NCI-H1417 treated with DMSO at 0.1 percent for 48 hours (cell line): ENCODE measurements at places on chromosomes 11 and 22.

DNA sequence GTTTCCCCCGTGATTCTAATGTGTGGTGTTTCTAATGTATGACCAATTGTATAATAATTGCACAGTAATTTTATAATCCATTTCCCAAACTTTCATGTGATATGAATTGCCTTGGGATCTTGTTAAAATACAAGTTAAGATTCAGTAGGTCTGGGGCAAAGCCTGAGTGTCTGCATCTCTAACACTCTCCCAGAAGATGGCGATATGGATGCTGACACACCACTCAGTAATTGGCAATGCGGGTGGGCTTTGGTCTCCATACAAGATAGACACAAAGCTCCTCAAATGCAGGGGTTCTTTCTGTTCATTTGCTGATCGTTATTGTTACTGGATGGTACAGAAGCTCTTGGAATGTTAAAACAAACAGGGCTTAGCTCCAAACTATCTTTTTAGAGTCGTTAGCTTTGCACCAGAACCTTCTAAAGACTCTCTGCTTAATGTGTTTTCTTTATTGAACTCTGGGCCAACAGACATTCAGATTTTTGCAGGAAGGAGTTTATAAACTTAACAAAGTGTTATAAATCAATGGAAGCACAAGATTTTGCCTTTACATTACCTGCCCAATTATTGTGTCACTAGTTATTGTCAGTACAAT, 45.4 kb upstream of the ANO3 start:
- DNase-seq, result no peak

DNA sequence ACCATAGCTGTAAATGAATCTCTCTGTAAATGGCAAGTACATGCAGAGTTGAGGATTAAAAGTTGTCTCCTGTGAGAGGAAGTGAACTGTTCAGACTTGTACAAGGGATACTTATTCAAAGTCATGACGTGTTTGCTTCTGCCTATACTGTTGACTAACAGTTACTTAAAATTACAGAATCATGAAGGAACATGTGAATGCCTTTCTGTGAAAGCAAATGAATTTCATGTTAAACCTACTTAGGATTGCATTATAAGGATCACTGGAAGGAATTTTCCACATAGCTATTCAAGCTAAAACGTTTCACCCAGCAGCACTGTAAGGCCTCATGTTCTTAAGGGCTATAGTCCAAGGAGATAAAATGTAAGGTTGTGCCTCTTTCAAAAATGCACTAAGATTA, 93.4 kb upstream of the BIRC3 start:
- no peak for DNase-seq

DNA sequence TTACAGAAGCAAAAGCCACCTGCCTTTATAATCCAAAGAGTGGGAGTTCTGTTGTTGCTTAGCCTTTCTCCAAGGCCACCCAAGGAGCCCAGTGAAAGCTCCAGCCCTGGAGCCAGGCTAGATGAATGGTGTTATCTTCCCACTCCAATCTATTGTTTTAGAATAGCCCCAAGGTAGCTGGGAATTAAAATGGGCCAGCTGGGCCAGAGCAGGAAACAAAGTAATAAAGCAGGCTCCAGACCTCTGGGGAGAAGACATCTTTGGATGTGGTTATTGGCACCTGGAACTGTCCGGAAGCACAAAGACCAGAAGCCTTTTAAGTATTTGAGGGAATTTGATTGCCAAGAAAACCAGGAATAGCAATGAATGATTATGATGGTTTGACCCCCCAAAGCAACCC, 8.8 kb downstream of the C11orf96 start:
- DNase-seq, result no peak

GRCh38 chr22:48835857-48836672, 991.6 kb downstream of the BRD1 start:
- no peak for DNase-seq

- no peak for DNase-seq
These were observed 392.0 kb upstream of the KIRREL3 start for GRCh38 chr11:127392575-127392974.

DNA sequence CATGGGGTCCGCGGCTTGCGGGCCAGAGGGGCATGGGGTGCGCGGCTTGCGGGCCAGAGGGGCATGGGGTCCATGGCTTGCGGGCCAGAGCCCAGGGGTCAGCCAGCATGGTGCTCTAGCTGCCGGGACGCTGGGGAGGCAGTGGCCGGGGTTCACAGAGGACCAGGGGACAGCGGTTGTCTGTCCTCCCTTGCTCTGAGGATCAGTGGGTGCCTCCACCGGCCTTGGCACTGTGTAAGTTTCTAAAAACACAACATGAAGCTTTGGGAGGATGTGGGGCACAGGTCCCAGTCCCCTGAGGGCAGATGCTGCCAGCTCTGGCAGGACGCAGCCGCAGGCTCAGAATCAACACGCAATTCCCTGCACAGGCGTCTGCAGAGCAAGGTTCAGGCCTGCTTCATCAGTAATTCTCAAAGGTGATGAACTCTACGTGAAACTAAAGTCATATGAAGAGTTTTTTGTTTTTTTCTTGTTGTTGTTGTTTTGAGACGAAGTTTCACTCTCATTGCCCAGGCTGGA, 3.0 kb downstream of the MLC1 start:
- no peak for DNase-seq

- no peak for DNase-seq
These were observed 59.0 kb downstream of the UBASH3B start for GRCh38 chr11:122714484-122714883.

GRCh38 chr11:34650528-34650927, 29.6 kb downstream of the EHF start:
- no peak for DNase-seq

DNA sequence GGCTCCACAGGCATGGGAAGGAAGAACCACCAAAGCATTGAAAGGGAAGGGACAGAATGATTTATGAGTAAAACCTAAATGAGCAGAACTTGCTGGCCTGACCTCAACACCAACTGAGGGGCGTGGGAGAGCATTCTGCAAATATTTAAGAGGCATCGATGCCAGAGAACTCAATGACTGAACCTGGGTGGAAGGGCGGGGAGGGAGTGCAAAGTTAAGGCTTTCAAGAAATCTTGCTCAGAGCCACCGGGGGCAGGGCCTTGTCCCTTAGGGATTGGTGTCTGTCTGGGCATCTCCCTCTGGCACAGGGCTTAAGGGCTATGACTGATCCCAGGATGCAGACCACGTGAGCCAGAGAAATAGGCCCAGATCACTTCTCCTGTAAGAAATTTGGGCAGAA, 137.1 kb downstream of the ADAMTS15 start:
- no peak for DNase-seq

DNA sequence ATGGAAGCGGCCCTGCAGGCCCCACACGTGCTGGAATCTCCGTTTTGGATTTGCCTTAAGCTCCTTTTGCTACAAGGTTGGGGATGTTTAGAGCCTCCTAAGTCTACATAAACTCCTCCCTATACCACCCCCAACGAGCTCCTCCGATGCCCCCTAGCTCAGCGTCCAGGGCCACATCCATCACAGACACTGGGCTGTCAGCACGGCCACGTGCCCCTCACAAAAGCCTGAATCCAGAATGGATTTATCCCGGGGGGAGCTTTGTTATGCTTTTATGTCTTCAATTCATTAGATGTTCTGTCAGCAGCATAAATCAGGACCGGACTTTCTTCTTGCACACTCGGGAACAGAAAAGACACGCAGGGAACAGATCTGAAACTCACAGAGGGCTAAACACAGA, 52.6 kb upstream of the CD82 start:
- no peak for DNase-seq
